ENCODE measurements at places on chromosomes 1 and 21.

GRCh38 chr1:86829321-86829720 is 84.6 kb downstream of the SELENOF start:
- DNase-seq: no peak

GRCh38 chr1:227726924-227727599 is 8.0 kb downstream of the JMJD4 start:
- no peak for DNase-seq

GRCh38 chr1:43982808-43983207 is 3.8 kb downstream of the B4GALT2 start:
- DNase-seq: no peak

DNA sequence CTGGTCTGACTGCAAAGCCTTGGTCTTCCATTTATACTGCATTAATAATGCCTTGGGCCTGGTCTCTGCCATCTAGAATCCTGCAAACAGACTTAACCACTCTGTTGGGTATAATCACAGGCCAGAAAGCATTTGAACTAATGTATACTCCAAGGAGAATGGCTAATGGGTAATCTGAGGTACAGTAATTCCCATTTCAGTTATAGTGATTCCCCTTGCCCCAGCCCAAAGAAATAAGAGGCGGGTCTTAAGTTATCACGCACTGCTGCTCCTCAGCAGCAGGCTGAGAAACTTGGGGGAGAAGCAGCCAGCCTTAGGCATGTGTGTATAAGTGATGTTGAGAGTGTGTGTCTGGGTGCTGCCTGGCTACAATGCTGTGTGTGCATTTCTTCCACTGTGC is 2.4 kb downstream of the LPAR3 start:
- no peak for DNase-seq

DNA sequence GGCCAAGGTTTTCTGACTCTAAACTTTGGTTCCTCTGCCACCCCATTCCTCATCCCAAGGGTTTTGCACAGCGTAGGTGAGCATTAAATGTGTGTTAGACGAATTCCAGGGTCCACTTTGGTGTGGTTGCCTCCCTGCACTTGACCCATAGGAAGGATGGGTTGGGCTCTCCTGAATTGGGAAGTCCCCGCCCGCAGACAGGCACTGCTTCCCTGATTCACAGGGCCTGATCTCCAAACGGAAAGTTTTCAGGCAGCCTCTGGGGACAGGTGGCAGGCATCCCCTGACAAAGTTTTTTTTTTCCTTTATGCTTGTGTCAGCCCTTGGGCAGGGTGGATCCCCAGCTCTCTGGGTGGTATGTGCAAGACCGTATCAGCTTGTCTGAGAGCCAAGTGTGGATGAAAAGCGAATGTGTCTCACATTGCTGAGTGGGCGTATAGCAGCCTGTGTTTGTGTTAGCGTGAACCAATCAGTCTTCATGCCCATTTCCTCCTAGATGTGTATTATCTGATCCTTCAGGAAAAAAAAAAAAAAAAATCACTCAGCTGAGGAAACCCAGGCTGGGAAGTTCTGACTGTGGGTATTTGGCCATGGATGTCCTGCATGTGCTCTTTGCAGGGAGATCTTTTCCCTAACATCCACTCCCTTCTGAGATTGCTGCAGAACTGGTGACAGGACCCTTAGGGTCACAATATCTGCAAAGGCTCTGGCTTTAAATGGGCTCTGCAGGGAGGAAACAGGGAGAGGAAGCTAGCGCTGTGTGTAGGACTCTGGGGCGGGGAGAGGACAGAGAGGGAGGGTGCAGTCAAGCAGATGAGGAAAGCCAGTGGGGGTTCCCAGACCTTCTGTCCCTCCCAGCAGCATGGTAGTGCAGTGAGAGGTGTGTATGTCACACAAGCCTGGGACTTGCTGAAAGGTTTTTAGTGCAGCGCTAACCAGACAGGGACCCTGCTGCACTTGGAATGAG is 42.2 kb upstream of the TRABD2B start:
- DNase-seq: no peak

- DNase-seq: no peak
Observed at GRCh38 chr1:241808265-241808664, 39.7 kb upstream of the EXO1 start.

GRCh38 chr1:14685078-14685477 is 86.6 kb downstream of the KAZN start:
- no peak for DNase-seq

- no peak for DNase-seq
Observed at GRCh38 chr1:19682901-19683300, 18.2 kb downstream of the HTR6 start.

DNA sequence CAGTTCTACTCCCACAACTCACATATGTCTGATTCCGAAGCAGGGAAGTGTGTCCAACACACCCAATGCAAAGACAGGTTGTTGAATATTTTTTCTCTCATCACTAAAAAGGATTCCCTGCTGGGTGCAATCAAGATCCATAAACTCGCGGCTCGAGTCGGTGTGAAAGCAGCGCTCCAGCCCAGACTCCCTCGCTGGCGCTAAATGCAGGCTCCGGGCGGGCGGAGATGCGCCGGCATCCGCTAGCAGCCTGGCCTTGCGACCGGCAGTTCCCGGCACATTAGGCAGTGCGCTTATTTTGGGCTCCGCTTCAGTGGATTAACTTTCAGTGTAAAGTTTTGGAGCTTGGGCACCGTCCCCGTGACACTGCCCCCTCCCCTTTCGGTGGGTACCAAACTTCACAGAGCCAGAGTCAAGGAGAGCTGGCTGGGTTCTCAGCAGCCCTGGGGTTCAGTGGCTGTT is 87.7 kb upstream of the POU3F1 start:
- no peak for DNase-seq

- no peak for DNase-seq
Observed at GRCh38 chr1:229897501-229897900, 169.5 kb upstream of the GALNT2 start.

DNA sequence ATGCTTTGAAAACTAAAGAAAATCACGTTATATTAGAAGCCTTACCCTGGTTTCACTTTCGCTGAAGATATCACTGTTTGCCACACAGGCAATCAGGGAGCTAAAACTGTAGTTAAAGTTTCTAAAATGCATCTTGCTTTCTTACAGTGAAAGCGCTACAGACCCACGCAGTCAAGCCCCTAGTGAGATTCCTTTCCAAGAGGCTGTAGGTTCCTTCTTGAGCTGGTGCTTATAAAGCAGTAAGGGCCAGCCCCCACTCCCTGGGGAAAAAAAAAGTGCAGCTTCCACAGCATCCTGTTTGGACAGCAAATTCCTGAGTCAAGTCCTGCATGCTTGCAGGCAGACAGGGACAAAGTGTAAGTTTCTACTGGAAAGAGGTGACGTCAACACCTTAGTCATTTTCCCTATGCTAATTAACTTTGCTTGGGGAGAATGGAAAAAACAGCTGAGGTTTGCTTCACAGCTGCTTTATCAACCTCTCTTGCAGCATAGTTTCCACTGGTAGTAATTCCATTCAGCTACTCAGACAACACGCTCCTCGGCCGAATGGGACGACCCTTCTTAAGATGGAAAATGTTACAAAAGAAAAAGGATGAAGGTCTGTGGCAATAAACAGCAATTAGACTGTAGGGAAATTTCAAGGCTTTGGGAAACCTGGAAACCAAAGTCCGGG is 14.7 kb upstream of the KCNE1 start:
- DNase-seq: peak; percentile 77

GRCh38 chr1:18091660-18092446 is 15.7 kb upstream of the IGSF21 start:
- no peak for DNase-seq

DNA sequence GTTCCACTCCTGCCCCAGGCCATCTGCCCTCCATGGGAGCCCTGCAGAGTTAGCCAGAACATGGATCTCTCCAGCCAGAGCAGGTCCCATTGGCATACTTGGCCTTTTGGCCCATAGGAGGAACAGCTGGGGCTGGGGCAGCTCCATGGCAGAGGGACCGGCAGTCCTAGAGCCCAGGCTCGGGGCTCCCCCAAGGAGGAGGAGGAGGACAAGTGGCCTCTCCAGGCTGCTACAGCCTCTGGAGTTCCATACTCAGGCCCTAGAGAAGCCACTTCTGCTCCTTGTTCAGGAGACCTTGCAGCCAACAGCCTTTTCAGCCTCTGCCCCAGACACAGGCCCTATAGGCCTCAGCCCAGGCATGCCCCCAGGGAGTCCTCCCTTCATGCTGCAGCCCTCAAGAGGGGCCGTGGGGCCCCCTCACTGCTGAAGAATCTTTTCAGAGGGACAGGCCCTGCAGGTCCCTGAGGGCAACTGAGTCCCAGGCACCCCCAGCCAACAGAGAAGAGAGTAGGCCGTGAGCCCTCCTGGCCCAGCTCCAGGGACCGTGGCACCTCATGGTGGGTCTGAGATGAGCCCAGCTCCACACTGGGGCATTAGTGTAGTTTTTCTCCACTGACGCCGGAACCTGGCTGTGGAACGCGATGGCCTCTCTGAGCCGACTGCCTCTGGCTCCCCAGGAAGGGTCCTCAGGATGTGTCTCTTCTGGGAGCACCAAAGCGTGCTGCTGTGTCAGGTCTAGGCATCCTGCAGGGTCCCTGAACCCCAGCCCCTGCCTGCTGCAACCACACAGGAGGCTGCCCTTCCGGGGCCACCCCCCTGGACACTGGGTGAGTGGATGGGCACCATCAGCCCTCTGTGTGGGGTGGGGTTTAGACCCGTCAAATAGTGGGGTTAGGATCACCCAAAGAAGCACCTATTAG is 297.6 kb upstream of the VAMP3 start:
- no peak for DNase-seq

GRCh38 chr1:8586438-8586837 is 231.0 kb downstream of the RERE start:
- DNase-seq: no peak

DNA sequence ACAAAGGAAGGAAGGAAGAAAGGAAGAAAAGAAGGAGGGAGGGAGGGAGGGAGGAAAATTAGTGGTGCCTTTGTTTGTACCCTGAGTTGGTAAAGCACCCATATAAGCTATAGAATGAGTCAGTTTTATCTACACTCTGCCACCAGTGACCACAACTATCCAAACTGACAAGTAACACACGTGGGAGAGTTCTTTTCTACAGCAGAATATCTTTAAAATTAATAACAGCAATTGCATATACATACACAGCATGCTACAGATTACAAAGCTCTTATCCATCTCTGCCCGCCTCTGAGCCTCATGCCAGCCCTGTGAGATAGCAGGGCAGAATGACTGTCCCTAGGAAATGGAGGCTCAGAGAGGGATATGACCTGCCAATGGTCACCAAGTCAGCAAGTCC is 20.3 kb downstream of the CDCP2 start:
- DNase-seq: no peak

GRCh38 chr1:172600615-172601014 is 58.3 kb upstream of the FASLG start:
- DNase-seq: no peak

- DNase-seq: peak; percentile 75
Observed at GRCh38 chr1:234214129-234214910, 158.9 kb upstream of the COA6 start.

DNA sequence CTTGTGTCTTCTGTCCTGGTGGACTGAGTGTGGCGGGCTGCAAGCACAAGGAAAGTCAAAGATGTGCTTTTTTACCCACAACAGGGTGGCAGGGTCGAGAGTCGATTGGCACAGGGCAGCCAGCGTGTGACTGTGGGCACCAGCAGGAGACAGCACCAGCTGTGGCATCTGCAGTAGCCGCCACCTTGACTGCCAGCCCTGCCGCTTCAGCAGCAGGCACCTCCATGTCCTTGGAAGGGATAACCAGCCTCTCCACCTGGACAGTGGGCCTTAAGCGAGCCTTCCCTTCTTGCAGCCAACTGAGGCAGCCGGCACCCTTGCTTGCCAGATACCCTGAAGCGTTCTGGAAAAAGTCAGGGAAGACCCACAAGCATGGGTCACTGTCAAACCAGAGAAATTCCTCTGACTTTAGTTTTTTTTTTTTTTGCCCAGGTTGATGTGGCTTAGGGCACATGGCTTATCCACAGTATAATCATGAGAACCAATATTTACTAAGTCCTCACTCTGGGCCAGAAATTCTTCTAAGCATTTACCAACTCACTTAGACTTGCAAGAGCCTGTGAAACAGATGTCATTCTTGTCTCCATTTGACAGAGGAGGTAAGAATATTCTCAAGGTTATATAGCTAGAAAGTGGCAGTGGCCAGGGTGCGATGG is 30.1 kb upstream of the PTGFRN start:
- no peak for DNase-seq

- DNase-seq: no peak
Observed at GRCh38 chr1:158362482-158362881, 8.8 kb downstream of the CD1E start.

GRCh38 chr21:34965200-34966174 is 83.6 kb downstream of the RUNX1 start:
- DNase-seq: no peak

- DNase-seq: no peak
Observed at GRCh38 chr21:38775733-38776132, 30.0 kb upstream of the ETS2 start.

DNA sequence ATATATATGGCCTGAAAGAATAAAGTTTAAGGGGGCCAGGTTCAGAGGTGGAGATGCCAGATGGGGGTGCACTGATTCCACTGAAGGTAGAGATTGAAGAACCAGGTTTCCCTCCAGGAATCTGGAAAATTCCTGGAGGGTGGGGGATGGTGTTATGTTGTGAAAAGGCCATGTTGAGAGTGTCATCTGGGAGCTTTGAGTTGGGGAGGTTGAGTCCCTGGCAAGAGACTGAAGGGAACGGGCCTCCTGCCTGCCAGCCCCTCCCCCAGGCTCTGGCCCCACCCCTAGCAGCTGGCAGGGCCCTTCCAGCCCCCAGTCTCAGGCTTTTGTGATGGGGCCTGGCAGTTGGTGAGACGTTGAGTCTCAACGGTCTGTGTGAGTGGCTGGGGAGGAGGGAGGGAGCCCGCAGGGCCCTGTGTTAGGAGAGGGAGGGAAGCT is 4.1 kb downstream of the PTPRU start:
- peak; percentile 50 for DNase-seq

DNA sequence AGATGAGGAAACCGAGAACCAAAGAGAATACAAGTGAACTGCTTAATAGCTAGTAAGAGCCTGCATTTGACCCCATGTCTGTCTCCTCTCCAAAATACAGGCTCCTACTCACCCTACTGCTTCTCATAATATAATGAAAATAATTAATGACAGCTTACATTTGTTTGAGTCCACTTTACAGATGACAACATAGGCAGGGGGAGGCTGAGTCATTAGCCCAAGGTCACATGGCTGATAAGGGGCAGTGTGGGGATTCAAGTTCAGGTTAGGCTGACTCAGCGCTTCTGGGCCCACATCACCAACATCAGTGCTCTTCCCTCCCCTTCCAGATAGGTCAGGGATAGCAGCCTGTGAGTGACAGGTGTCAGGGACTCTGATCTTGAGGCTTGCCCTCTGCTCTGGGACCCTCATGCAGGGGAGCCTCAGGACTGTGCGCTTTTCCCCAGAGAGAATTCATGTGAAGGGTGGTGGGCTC is 16.2 kb downstream of the AZIN2 start:
- DNase-seq: peak; percentile 2

DNA sequence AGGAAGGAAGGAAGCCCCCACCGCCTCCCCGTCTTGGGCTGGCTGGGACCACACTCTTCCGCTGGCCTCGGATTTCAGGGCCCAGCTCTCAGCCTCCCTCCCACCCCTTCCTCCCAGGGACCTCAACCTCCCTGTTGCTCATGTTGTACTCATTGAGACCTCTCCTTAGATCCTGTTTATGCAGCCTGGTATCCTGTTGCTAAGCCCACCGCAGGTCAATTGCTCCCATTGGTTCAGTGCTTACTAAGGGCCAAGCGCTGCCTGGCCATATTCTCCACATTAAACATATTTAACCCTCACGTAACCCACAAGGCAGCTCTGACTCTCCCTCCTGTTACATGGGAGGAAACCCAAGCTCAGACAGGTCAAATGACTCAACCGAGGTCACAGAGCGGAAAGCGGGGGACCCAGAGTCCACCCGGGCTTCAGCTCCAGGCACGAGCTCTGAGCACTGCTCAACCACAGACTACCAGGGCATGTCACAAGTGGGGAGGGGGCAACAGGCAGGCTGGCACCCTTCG is 23.2 kb upstream of the H6PD start:
- no peak for DNase-seq

All from iPS-NIHi11 (cell line).